ENCODE measurements at places on chromosomes 5 and 9.

- no peak for DNase-seq
Observed at GRCh38 chr5:139453683-139454567, 8.6 kb downstream of the ECSCR start.

GRCh38 chr9:98432134-98432533 lies 176.7 kb upstream of the TBC1D2 start:
- DNase-seq, result no peak

DNA sequence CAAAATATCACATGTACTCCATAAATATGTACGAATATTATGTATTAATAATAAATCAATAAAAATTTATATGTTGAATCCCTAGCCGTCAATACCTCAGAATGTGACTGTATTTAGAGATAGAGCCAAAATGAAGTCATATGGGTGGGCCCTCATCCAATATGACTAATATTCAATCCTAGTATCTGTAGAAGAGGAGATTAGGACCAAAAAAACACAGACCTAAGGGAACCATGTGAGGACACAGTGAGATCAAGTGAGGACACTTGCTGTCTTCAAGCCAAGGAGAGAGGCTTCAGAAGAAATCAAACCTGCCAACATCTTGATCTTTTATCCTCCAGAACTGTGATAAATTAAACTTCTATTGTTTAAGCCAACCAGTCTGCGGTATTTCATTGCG lies 3.7 kb upstream of the AMACR start:
- no peak for DNase-seq

GRCh38 chr9:13291718-13292117 lies 12.2 kb upstream of the MPDZ start:
- DNase-seq, result no peak

DNA sequence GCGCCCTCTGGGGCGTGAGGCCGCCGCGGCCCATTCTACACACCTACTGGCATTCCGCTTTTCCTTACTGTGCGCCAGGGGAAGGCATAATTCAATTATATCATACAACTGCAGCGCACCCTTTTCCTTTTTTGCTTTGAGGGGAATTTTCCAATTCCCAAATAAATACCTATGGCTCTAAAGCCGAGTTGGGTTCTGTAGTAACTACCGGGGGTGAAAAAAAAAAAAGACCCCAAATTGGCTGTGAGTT lies 34.1 kb upstream of the NFIB start:
- peak; percentile 16 for DNase-seq

- DNase-seq, result no peak
Observed at GRCh38 chr5:166338801-166339200, 1952.6 kb upstream of the WWC1 start.
